ENCODE measurements at places on chromosomes 5 and 9.

DNA sequence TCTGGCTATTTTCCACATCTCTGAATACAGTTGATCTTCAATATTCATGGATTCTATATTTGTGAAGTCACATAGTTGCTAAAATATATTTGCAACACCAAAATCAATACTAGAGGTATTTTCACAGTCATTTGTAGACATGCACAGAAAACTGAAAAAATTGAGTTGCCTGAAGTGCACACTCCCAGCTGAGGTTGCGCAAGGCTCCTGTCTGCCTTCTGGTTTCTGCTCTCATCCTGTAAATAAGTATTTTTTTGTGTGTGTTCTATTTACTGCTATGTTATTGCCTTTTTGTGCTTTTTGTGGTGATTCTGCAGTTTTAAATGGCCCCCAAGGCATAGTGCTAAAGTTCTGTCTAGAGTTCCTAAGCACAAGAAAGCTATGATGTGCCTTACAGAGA lies 371.1 kb upstream of the GRAMD2B start:
- DNase-seq, result no peak

DNA sequence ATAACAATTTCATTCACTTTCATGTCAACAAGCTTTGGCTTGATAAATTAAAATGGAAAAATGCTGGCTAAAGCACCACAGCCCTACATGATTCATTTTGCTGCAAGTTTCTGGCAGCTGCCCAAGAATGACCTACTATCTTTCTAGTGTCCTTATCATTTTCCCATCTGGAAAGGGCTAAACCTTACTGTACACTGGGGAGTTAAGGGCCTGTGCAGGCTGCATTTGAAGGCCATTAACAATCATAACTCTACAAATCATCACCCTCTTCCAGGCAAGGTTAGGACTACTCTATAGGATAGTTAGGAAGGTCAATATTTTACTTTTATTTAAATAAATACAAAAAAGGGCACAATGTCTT lies 579.7 kb upstream of the ZNF608 start:
- peak; percentile 82 for DNase-seq

DNA sequence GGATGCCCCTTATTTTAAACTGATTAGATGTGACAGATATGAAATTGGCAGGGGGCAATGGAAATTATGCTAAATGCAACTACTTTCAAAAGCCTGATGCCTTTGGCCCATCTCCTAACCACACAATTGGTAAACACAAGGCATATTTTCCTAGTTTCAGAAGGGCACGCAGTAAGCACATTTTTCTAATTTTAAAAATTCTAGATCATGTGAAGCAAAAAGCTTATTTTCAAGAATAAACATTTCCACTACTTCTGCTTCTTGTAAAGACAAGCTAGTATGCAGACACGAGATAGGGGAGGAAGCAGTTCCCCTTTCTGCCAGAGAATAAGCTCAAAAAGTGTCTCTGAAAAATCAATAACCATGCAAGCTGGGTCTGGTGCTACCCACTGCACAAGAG lies 67.7 kb downstream of the ABCA1 start:
- DNase-seq, result no peak

DNA sequence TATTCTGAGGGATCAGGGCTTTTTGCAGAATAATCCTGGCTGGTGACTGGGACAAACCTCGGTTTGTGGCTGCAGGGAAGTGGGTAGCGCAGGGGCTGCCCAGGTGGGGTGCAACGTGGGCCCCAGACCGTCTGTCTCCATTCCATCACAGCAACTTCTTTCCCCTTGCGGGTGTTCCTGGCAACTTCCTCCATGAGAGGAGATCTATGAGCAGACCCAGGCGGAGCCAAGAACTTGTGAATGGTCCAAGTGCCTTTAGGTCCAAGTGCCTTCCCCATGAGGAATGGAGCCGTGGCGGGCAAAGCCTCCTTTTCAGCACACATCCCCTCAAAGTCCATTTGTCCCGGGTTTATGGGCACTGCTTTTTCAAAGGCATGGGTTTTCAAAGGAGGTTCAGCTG lies 136.5 kb downstream of the PHF2 start:
- no peak for DNase-seq

GRCh38 chr5:63727583-63727982 lies 234.7 kb downstream of the HTR1A start:
- no peak for DNase-seq

DNA sequence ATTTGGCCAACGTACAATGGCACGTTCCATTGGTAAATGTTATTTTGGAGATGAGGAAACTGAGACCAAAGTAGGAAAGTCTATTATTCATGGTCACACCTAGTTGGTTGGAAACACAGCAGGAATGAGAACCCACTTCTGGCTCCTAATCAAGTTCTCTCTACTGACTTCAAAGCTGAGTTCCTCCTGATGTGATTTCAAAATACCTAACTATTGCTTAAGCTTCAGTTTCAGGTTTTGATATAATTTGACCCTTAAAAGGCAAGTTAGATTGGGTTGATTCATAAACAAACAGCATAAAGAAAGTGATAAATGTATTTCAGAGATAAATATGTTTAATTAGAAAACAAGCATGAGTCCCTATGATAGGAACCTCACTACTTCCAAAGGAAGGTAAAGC lies 312.5 kb downstream of the PARP8 start:
- DNase-seq, result no peak

DNA sequence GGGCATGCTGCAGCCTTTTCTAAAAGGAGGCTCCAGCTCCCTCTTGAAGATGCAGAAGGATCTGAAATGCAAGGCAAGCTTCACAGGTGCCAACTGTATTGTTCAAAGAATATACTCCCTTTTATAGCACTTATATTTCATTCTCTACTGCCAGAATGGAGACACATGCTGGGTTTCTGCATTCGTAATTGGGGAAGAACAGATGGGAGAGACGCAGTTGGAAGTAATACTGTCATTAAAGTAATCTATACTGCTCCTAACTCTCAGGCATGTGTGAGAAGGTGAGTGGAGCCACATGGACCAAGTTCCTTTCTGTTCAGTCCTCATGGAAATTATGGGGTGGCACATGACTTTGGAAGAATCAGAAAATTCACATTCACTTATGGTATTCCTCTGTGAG lies 226.4 kb downstream of the TRIM32 start:
- DNase-seq, result no peak

- DNase-seq, result no peak
These were observed 52.6 kb upstream of the RNU6ATAC start for GRCh38 chr9:134216961-134217360.

DNA sequence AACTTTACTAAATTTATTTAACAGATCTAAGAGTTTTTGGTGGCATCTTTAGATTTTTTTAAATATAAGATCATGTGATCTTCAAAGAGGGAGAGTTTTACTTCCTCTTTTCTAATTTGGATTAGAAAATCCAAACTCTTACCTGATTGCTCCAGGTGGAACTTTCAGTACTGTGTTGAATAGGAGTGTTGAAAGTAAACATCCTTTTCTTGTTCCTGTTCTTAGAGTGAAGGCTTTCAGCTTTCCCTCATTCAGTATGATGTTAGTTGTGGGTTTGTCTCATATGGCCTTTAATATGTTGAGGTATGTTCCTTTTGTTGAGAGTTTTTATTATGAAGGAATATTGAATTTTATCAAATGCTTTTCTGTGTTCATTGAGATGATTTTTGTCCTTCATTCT lies 650.0 kb upstream of the SGCD start:
- no peak for DNase-seq

GRCh38 chr5:71904852-71905251 lies 185.8 kb downstream of the CARTPT start:
- DNase-seq, result no peak

- peak; percentile 39 for DNase-seq
These were observed 37.8 kb downstream of the PRELID2 start for GRCh38 chr5:145797336-145797735.

GRCh38 chr5:164345173-164345849 lies 839.9 kb downstream of the MAT2B start:
- DNase-seq, result peak; percentile 10

DNA sequence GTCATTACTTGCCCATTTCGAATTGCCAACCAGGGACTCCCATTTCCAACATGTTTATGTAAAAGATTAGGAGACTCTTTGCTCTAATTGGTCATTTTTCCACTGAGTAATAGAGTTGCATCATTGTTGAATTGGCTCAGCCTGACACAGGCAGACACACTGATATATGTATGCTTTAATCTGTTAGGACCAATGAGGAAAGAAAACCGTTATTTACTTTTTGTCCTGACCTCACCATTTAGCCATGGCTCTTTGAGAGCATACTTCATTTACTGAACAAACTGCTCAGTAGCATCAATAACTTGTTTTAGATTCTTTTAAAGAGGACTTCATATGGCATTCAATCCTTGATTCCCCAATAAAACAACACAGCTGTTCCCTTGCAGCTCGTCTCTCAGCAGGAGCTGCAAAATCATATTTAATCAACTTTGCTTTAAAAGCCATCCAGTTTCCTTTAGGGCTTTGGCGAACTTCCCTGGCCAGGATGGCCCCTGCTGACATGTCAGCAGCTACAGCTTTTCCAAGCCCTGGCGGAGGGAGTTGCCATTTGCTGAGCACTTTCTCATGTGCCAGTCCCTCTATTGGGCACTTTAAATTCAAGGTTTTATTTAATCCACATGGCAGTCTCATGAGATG lies 251.5 kb upstream of the TNC start:
- peak; percentile 27 for DNase-seq

DNA sequence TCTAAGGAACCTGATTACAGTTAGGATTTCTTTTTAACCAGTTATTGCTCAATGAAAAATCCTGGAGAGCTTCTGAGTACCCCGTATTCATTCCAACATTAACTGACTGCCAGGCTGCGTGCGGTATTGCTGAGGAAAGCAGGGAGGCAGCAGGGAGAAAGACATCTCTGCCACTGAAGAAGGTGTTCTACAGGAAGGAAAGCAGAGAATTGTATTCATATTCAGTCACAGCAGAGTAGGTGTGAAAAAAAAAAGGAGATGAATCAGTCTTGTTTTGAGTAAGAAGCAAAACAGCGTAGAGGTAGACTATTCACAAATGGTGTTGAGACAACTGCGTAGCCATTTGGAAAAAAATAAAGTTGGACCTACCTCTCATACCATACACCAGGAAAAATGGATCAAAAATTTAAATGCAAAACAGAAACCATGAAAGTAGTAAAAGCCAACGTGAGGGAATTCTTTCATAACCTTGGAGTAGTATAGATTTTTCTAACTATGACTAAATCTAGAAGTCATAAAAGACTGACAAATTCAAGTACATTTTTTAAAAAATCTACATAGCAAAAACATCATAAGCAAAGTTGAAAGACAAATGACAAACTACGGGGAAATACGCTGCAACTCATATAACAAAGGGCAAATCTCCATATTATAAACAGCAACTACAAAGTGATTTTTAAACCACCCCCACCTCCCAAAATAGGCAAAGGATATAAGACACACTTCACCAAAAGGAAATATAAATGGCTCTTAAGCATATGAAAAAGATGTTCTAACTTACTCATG lies 9.9 kb upstream of the NR4A3 start:
- DNase-seq, result no peak

- DNase-seq, result no peak
These were observed 70.8 kb downstream of the MRPL36 start for GRCh38 chr5:1728846-1729245.

DNA sequence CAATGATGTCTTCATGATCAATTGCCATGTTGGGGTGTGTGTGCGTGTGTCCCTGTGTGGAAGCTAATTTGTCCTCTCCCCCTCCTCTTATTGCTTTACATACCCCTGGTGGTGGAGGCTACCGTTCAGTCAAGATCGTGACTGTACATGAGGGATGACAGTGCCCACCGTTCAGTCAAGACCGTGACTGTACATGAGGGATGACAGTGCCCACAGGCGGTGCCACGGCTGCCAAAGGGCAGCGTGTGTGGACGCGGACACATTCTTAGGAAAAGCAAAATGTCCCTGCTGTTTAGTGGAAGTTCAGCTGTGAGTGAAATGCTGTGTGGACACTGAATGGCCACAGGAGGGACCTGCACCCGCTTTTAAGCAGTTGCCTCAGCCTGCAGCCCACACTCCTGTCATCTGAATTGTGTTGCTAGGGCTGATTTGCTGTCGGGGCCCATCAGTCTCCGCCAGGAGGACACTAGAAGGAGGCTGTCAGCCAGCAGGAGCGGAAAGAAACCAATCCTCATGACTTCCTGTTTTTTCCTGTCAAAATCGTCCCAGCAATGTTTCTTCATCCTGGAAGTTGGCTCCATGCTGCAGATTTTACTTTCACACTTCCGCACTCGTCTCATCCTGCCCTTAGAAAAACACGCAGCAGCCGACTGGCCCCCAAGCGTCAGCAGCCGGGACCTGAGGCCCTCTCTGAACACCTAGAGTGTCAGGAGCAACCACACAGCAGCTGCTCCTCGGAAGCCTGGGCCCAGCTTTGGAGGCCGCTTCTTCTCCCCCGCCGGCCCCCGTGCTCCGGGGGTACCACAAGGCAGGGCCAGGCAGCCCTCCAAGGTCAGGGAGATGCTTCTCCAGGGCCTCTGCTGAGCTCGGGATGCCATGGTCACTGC lies 9.1 kb downstream of the OR2V1 start:
- DNase-seq, result no peak

DNA sequence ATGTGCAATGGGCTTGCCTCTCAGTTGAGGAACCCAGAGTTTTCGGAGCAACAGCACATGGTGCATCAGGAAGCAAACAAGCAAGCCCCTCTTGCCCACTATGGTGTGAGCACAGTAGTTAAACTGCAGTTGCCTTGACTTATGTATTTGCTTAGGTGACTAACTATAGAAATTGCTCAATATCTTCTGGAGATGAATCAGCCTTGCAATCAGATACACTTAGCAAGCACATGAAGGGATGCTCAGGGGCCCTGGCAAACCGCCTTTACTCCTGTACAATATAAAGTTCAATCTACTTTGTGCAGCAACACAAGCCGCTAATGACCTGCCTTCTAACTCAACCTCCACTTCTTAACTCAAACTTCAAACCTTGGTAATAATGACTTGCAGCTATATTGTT lies 581.7 kb upstream of the RIOK2 start:
- no peak for DNase-seq

DNA sequence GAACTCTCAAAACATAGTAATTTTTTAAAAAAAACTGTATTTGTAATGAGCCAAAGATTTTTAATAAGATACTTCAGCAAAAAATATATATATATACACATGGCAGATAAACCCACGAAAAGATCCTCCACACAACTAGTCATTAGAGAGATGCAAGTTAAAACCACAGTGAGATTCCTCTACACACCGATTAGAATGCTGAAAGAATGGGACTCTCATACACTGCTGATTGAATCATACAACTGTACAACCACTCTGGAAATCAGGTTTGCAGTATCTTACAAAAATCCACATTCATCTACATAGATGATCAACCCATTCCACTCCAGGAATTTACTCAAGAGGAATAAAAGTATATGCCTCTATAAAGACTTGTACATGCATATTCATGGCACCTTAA lies 43.7 kb downstream of the RASEF start:
- no peak for DNase-seq

- peak; percentile 8 for DNase-seq
These were observed 7.5 kb upstream of the TTC1 start for GRCh38 chr5:160001457-160001856.

Measured in DMS153 (cell line).